ENCODE measurements at places on chromosomes 1 and 21.

DNA sequence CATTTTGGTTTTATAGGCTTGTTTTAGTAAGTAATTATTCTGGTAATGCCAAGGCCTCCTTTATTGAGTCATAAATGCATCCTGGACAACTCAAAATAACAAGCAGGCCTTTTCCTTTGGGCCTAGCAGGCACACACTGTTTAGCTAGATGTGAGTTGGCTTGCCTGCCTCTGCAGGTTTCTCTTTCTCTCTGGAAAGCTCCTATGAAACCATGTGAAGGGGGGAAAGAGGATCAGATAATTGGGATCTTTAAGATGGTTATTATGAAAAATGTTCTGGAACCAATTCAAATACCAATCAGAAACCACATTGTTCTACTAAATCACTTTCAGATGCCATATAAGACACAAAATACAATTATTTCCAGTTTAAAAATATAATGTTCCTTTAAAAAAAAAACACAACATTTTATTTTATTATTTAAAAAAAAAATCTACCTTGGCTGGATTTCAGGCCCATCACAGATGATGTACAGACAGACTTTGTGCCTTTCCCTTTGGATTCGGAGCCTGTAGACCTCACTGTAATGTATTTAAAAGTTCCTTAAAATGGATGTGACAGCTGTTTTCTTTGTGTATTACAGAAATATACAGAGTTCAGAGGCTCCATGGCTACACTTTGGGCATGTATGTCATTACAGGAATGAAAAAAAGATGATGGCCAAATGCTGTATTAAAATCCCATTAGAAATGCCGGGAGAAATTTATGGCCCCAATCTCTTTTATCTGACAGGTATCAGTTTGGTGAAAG lies 80.2 kb downstream of the NTMT2 start:
- no peak for DNase-seq

DNA sequence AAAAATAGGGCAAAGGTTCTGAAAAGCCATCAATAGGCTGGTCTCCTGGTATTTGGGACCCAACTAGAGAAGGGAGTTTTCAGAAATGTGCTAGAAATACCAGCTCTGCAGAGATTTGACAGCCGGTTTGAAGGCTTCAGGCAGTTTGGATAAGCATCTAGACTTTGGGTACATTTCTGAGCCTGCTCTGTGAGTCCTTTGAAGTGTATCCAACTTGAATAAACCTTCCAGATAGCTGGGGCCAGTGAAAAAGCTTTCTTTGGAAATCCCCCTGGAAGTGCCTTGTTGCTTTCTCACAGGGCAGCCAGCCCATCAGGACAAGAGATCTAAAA lies 6.4 kb upstream of the PEF1 start:
- no peak for DNase-seq

- no peak for DNase-seq
Measured at GRCh38 chr1:192929597-192929996, 120.8 kb downstream of the RGS2 start.

- DNase-seq = no peak
Measured at GRCh38 chr1:218502383-218502782, 157.2 kb downstream of the TGFB2 start.

DNA sequence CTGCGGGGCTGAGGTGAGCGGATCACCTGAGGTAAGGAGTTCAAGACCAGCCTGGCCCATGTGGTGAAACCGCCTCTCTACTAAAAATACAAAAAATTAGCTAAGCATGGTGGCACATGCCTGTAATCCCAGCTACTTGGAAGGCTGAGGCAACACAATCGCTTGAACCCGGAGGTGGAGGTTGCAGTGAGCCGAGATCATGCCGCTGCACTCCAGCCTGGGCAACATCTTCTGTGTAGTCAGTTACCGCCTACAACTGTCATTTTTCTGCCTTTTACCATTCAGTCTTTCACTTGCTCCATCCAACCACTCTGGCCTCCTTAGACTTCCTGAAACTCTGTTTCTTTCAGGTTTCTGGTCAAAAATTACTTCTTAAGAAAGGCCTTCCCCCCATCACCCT lies 2.2 kb downstream of the MYCBP start:
- no peak for DNase-seq
